Stimulated activated CD8-positive, alpha-beta memory T cell treated with anti-CD3 and anti-CD28 coated beads, Interleukin-15, amount 100 ng/mL, for 1 hour (primary cell): ENCODE measurements at places on chromosomes 2 and 18.

DNA sequence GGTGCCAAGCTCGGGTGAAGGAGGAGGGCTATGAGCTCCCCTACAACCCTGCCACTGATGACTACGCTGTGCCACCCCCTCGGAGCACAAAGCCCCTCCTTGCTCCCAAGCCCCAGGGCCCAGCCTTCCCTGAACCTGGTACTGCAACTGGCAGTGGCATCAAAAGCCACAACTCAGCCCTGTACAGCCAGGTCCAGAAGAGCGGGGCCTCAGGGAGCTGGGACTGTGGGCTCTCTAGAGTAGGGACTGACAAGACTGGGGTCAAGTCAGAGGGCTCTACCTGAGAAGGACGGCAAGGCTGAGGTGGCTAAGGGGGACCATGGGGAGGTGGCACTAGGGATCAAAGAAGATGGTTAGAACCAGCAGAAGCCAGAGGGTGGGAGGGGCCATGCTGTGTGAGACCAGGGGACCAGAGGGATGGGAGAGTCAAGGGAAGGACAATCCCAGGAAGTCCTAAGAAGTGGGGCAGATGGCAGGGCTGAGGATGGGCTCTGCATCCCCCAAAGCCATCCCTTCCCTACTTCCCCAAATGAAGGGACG, 2.4 kb downstream of the DOK1 start:
- no peak for DNase-seq

DNA sequence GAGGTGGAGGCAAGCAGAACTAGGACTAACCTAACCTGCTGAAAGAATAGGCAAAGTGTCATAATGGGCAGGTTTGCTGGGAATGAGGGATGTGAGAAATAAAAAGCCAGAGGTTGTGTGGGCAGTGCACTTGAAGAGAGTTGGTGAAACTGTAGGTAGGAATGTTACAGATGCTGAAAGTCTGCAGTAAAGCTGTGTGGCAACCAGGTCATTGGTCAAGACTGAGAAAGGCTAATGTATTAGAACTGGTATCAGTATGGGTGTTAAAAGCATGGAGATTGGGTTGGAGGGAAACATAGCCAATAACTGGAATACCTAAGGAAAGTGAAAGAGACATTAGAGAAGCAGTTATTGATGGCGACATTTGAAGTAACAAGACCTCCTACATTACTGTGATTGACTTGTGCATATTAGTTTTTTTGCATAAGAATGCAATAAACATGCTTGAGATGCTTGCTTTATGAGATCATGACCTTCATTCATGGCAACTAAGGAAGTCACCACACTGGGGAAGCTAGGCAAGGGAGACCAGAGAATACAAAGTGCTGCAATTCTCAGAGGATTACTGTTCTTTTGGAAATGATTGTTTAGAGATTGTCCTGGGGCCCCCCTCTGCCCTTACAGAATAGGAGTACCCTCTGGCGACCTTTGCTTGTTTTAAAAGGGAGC, 11.8 kb downstream of the GULP1 start:
- DNase-seq, result no peak

GRCh38 chr2:29567906-29568520, 353.4 kb downstream of the ALK start:
- DNase-seq, result no peak

GRCh38 chr2:197152451-197153228, 157.9 kb downstream of the ANKRD44 start:
- no peak for DNase-seq

DNA sequence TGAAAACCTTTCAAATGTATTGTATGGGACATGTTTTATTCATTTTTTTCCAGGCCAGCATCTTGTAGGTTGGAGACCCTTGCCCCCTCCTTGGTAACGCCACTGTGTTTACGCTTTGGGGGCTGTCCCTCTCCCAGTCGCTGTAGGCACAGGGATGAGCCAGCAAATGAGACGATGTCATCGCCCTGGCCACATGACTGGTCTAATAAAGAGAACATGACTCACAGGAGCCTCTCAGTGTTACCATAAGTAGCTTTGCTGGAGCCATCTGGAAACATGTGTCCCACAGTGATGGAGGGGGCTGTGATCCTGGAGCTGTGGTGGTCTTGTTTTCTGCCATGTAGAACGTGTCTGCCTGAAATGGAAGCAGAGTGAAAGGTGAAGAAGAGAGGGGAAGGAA, 78.9 kb downstream of the CD8B2 start:
- no peak for DNase-seq

GRCh38 chr18:56627991-56628390, 10.4 kb downstream of the TXNL1 start:
- DNase-seq, result no peak

DNA sequence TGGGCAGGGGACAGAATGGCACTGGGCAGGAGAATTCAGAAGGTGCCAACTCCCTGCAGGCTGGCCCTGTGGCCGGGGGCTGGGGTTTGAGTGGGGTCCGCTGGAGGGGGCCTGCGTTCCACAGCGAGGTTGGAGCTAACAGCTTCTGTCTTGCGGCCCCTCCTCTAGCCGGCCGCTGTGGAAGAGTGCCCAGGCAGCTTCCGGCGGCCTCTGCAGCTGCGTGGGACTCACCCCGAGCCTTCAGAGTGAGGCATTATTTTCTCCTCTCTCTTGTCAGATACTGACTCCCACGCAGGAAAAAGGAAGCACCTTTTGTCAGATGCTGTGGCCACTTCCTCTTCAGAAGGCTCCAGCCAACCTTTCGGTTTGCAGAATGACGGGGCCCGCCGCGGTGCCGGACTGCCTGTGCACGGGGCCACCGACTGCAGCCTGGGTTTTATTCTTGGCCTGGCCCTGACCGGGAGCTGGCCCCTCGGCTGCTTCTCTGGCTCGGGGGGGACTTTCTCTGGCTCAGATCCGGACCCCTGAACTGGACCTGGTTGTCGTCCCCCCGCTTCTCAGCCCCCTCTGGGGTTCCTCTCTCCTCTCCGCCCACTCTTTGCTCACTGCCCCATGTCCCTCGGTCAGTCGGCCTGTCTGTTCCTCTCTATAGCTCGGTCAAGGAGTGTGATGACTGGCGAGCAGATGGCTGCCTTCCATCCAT, 40.1 kb downstream of the ARHGAP25 start:
- no peak for DNase-seq

GRCh38 chr2:4256351-4256750, 553.0 kb downstream of the DCDC2C start:
- DNase-seq, result no peak

DNA sequence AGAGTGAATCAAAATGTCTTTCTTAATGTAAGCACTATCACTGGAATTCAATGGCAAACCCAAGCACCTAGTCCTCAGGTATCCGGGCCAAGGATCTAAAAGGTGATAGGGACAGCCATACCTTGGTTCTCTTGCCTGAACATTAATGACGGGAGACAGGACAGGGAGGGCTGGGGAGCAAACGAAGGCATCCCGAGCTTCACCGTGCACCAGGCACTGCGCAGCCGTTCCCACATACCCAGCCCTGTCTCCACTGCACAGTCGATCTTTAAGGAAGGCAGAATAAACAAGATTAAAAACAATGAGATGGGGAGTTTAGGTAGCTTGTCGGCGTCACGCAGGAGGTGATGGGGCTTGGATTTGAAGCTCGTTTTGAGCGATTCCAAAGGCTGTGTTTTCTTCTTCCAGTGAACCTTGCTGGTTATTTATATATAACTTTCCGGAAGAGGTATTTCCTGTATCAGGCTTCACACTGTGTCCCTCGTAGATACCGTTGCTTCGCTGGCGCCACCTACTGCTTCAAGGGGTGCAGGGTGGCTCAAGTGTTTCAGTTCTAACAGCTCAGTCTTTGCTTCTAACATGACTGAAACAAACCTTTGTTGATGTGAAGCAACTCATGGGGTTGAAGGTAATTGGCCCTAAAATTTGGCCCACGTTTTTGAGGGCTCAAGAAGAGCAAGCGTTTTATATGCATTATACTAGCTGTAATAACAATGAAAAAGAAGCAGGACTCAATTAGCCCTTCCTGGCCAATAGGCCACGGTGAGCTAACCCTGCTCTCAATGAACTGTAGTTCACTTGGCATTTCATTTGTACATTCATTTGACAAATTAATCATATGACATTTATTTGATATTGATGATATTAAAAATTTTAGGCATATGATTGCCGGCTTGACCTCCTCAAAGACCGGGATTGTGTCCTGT, 77.4 kb downstream of the DCDC2C start:
- DNase-seq, result no peak

GRCh38 chr18:59509481-59510442, 150.7 kb upstream of the LMAN1 start:
- no peak for DNase-seq
